Vagina (tissue), 2 donors: ENCODE measurements at places on chromosomes 4 and X.

- DNase-seq: no peak
Observed at GRCh38 chr4:100789991-100790390, 272.2 kb upstream of the EMCN start.

- no peak for DNase-seq
Observed at GRCh38 chr4:16794816-16795445, 103.5 kb downstream of the LDB2 start.

- no peak for DNase-seq
Observed at GRCh38 chrX:22629105-22629725, 356.5 kb downstream of the CBLL2 start.

DNA sequence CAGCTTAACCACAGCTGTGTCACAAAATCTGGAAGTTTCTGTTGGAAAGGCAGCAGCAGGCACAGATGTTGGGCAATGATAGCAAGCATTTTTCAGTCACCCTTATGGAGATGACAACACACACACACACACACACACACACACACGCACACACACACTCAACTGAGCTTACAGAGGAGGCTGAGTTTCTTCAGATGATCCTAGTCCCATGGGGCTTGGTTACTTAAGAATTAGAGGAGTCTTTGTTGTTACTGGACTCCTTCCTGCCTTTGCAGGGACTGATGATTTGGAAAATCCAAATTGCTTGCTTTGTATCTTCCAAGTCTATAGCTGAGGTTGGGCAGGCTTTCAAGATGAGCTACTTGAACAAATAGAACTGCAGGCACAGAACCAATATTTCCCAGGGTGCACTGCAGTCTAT, 740.1 kb upstream of the PITX2 start:
- no peak for DNase-seq

- no peak for DNase-seq
Observed at GRCh38 chr4:184854673-184855072, 28.9 kb upstream of the ACSL1 start.

DNA sequence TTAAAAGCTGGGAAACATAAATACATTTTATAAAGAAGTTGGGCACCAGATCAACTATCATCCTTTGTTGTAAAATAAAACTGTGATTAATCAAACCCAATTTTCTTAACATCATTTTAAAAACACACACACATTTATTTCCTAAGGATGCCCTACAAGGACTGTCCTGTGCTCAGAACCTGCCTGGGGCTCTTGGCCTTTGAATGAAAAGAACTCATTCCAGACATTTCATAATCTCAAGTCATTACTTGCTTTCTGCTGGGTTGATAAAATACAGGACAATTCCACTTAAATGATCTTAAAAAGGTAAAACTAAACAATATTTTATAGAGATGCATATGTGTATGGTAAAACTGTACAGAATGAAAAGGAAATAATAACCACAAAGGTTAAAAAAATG, 2.8 kb downstream of the SH3D19 start:
- no peak for DNase-seq
